Cardiac septum (tissue), 1 donor: ENCODE measurements at places on chromosomes 5 and 9. TPM values are rescaled to one million over a fixed set of nuclear protein-coding genes. Genes with fewer than 3 reads are reported as not detected.

The CD14 gene
- 29.6 TPM for total RNA-seq

The DNAJC21 gene
- 68.4 TPM for total RNA-seq

The SLC9A3 gene
- total RNA-seq: 1.0 TPM

The SPATA31C2 gene
- total RNA-seq: not detected

The C5orf52 gene
- total RNA-seq: not detected

The KIF20A gene
- total RNA-seq: 0.16 TPM

The PCDHA3 gene
- 0.11 TPM for total RNA-seq

The GDA gene
- not detected for total RNA-seq

The NNT gene
- total RNA-seq: 396 TPM

The ZBED3 gene
- 6.4 TPM for total RNA-seq

The AGXT2 gene
- not detected for total RNA-seq

The SCGB3A2 gene
- total RNA-seq: not detected

The ARSI gene
- 0.38 TPM for total RNA-seq
